ENCODE measurements at places on chromosomes 1 and 21.

DNA sequence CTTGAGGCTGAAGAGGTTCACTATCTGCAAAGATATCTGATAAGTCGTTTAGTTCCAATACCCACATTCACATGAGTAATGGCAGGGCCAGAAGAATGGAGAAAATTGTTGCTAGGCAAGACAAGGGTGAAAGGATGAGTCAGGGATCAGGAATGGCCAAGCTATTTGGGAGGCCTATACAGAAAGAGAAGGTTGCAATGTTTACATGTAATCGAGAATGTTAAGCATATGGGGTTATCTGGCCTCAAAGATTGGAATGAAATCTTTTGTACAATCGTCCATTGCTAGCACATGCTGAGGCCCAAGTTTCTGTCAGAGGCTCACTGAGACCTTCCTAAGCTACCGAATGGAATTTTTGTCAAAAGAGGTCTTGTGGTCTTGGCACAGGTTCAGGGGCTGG lies 299.9 kb upstream of the PLD5 start:
- H3K4me3 ChIP-seq: no peak overlapping the region
- H3K27me3 ChIP-seq: peaks cover 3% of the 10 kb centered on the region
- H3K4me1 ChIP-seq: no peaks in the 10 kb centered on the region

DNA sequence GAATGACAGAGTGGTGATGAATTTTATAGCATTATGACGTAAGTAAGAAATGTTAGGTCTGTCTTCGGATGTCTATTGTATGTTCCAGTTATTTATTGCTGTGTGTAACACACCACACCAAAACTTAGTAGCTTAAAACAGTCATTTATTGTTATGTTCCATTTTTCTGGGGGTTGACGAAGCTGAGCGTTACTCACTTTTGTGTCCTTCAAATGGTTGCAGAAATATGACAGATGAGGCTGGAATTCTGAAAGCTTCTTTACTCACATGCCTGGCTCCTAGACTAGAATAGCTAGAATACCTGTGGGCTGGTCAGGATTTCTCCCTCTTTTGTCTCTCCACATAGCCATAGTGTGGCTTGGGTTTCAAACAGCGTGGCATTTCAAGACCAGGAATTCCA lies 62.1 kb upstream of the S1PR1 start:
- H3K4me3 ChIP-seq: no peak overlapping the region
- DNase-seq: no peak

DNA sequence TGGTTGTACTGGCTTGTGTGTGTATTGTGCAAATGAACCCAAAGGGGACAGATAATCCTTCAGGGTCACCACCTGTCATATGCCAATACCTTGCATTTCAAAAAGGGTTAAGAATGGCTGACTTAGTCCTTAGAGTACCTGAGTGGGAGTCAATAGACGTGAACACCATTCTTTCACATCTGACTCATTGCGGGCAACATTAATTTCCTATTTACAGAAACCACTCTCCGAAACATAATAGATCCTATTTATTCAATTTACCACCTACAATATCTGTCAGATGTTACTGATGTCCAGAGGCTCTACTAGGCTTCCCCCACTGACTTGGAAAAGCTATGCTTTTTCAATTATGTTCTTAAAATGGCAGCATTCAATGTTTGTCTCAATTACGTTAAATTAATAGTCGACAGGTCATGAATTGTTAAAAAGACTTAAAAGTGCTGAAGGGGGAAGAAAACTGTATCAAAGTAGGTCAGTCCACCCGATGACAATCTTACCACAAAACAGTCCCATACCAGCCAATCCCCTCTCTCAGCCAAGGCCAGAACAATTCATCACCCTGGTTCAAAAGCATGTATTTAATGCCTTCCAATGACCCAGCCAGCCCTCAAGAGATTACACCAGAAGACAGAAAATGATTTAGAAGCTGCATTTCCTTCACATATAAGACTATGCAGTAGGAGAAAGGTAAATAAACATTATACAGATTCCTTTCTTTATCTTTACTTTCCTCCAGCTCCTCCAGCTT lies 48.6 kb upstream of the PLA2G2C start:
- peaks cover 44% of the 10 kb centered on the region for H3K27me3 ChIP-seq
- H3K36me3 ChIP-seq: no peaks in the 10 kb centered on the region
- no peak overlapping the region for H3K27ac ChIP-seq
- no peaks in the 10 kb centered on the region for H3K4me1 ChIP-seq

GRCh38 chr1:78619803-78620579 lies at the start of gene IFI44L:
TSS of gene IFI44L (plus strand) at chr1:78620448. CDS start at chr1:78627916, 7,468 bp downstream.
- peaks cover 60% of the 10 kb centered on the region for H3K4me1 ChIP-seq
- peaks cover 21% of the 10 kb centered on the region for H3K36me3 ChIP-seq
- peak within 1 kb of the TSS; percentile 86 for H3K27ac ChIP-seq
- DNase-seq: peak; percentile 73
- H3K4me3 ChIP-seq: peak within 1 kb of the TSS; percentile 76

DNA sequence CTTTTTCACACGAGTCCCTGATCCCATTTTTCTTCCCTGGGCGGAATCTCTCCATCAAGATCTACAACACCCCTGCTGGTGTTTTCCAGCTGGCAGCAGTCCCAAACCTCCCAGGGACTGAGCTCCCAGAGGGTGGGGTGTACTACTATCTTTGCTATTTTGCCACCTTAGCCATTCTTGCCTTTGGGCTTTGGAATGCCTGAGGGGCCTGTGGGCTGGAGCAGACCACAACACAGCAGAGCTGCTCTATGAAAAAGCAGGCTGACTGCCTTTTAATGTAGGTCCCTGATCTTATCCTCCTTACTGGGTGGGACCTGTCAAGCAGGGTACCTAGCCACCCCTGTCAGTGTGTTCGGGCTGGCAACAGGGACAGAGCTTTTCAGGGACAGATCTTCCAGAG lies 91.9 kb downstream of the KCNT2 start:
- no peak for DNase-seq
- no peak overlapping the region for H3K27ac ChIP-seq
- H3K4me1 ChIP-seq: no peaks in the 10 kb centered on the region
- H3K4me3 ChIP-seq: no peak overlapping the region

DNA sequence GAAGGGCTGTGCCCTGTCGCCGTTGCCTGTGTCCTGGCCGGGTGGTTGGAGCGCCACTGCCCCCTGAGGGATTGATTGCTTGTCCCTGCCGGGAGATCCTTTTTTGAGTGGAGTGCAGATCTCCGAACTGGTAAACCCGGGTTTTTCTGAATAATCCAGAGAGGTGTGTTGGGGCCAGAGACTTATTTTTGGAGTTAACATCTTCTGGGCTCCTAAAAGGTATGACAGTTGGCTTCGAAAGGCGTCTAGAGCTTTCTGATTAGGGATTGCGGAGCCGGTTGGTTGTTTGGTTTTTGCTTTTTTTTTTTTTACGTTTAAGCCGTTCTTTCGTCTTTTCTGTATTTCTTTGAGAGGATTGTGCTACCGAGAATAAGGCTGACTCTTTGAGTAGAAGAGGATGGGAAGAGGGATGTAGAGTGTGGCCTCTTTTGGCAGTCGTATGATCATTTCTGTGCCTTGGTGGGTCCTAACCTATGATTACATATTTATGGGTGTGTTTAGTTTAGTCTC lies 756 bp downstream of the RLF start:
- H3K27me3 ChIP-seq: no peaks in the 10 kb centered on the region
- no peak overlapping the region for H3K4me3 ChIP-seq
- no peak for DNase-seq
- peaks cover 5% of the 10 kb centered on the region for H3K36me3 ChIP-seq
- peaks cover 8% of the 10 kb centered on the region for H3K4me1 ChIP-seq

DNA sequence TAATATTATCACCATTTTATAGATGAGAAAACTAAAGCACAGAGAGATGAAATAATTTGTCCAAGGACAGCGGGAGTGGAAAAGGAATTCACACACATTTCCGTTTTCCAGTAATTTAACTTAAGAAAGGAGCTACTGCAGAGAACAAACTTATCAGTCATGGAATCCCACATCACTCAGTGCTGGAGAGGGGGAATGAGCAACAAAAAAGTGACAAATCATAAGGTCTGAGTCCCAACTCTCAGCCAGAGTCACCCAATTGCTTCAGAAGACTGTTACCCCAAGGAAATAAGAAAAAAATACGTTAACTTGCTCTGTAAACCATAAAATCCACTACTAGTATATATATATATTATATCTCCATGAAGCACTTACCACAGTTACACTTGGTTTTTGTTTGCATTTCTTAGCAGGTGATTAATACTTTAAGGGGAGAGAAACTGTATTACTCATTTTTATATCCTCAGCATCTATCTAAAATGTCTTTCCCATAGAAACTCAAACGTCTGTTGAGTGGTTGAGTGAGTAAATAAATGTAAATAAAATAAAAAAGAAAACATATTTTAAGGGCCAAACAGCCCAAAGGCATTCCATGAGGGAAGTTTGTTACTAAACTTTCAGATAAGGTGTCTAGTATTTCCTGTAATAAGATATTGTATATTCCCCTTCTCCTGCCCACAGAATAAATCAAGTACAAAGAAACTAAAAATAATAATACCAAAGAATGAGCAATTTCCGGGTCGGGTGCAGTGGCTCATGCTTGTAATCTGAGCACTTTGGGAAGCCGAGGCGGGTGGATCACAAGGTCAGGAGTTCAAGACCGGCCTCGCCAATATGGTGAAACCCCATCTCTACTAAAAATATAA lies 76.8 kb downstream of the SLC45A1 start:
- no peaks in the 10 kb centered on the region for H3K27me3 ChIP-seq
- H3K4me3 ChIP-seq: peak overlapping the region; percentile 63
- peak overlapping the region; percentile 81 for H3K27ac ChIP-seq

Data from activated CD8-positive, alpha-beta T cell treated with anti-CD3 and anti-CD28 coated beads for 36 hours (primary cell).